ENCODE measurements at places on chromosomes 1 and 21. TPM values are rescaled to one million over a fixed set of nuclear protein-coding genes. Genes with fewer than 3 reads are reported as not detected.

The CLDN19 gene
- total RNA-seq: not detected

The CLCN6 gene
- 13.3 TPM for total RNA-seq

The FMOD gene
- 3.3 TPM for total RNA-seq

The SPRR1B gene
- total RNA-seq: not detected

The SPATA17 gene
- not detected for total RNA-seq

The TNFSF4 gene
- 4.1 TPM for total RNA-seq

The USF1 gene
- 62.0 TPM for total RNA-seq

The ATAD3C gene
- 1.5 TPM for total RNA-seq

The PHGDH gene
- 292 TPM for total RNA-seq

The EBNA1BP2 gene
- total RNA-seq: 164 TPM

The ISG15 gene
- 71.7 TPM for total RNA-seq

The GBP2 gene
- total RNA-seq: 153 TPM

The LRRC71 gene
- total RNA-seq: not detected

The TIAM1 gene
- 29.3 TPM for total RNA-seq

The SYCP1 gene
- total RNA-seq: not detected

The MGST3 gene
- total RNA-seq: 31.7 TPM

The TNNT2 gene
- not detected for total RNA-seq

The GNPAT gene
- total RNA-seq: 55.9 TPM

The NBPF15 gene
- total RNA-seq: 17.7 TPM

The SYNC gene
- not detected for total RNA-seq

The TSPAN1 gene
- not detected for total RNA-seq

The MMP23B gene
- total RNA-seq: 2.3 TPM

The HAO2 gene
- not detected for total RNA-seq

The CFH gene
- not detected for total RNA-seq

The FCER1A gene
- not detected for total RNA-seq

The SLC26A9 gene
- total RNA-seq: not detected

The KRTCAP2 gene
- total RNA-seq: 135 TPM

The DUSP12 gene
- total RNA-seq: 40.3 TPM

Data from activated naive CD8-positive, alpha-beta T cell treated with anti-CD3 and anti-CD28 coated beads for 36 hours (primary cell).